ENCODE measurements at places on chromosomes 4 and X.
A peak's percentile ranks its signal among the peaks of the same experiment; 100 is the strongest.

GRCh38 chrX:43269201-43269600 lies 386.9 kb upstream of the MAOA start:
- no peak for DNase-seq

DNA sequence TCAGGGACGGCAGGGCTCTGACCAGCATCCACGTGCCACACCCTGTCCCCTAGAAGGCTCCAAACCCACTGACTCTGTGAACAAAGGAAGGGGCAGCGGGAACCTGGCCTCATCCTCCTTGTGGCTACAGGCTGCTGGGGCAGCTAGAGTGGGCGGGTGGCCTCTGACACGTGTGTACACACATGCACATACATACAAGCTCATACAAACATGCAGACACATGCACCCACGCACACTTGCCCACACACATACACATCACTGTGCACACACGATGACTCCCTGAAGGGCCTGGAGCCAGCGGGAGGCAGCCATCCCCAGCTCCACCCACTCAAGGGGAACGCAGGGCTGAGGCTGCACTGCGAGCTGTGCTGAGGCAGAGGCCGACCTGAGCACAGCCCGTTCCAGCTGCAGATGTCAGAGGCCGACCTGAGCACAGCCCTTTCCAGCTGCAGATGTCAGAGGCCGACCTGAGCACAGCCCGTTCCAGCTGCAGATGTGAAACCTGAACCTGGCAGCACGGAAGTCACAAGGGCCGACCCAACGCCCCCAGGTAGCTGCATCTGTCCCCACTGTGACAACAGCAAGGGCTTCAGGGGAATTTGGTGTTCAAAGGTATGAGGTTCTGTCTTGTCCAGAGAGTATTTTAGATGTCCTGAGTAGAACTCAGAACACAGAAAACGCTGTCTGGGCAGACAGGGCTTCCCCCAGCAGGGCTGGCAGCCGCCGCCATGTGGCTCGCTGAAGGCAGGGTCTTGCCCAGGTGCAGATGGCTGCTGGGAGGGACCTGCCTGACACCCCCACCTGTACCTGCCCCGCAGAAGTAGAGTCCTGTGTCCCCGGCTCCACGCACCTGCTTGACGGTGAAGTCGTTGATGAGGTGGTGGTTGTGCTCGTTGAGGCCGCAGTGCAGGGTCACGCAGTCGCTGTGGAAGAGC lies 33.5 kb downstream of the CTBP1 start:
- DNase-seq: no peak

DNA sequence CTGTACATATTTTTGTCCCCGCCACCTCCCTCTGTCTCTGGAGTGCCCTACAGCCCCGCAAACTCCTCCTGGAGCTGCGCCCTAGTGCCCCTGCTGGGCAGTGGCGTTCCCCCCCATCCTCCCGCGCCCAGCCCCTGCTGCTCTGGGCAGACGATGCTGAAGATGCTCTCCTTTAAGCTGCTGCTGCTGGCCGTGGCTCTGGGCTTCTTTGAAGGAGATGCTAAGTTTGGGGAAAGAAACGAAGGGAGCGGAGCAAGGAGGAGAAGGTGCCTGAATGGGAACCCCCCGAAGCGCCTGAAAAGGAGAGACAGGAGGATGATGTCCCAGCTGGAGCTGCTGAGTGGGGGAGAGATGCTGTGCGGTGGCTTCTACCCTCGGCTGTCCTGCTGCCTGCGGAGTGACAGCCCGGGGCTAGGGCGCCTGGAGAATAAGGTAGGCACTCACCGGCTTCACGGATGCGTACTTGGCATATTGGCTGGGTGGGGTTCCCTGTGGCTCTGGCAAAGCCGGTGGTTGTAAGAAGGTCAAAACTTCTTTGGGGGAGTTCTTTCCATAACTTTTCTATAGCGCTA lies 653 bp downstream of the HHIP start:
- DNase-seq: peak; percentile 35

DNA sequence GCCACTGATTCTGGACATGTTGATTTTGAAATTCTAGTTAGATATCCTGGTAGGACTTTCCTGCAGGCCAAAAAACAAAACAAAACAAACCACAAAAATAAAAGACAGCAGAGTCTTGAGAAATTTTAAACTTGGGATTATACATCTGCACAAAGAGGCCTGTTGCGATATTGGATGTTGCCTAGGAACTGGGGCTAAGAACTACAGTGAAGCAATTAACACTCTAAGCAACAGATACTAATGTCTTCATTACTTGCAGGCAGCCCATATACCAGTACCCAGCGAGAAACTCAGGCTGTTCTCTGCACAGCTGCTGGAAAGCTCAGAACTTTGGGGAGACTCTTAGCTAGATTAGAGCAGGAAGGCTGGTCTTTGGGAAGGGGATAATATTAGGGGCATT lies 69.1 kb upstream of the SCOC start:
- DNase-seq: no peak

DNA sequence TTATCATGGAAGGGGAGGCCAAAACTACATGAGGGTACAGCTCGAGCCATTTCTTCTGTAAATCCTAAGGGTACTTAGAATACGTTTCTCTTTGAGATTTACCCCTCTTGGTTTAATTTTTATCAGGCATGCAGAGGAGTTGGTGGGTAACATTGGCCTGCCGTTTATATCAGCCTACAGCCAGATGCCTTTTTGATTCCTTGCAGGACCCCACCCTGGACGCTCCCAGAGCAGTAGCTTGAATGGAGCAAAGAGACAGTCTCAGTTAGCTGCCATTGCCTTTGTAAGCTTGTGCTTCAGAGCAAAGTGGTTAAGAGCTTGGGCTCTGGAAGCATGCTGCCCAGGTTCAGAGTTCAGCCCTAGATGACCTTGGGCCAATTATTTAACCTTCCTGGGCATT lies 9.0 kb downstream of the DOCK11 start:
- no peak for DNase-seq

GRCh38 chrX:82534086-82534597 lies 973.9 kb upstream of the POU3F4 start:
- no peak for DNase-seq

- DNase-seq: no peak
Measured at GRCh38 chr4:175671491-175671934, 140.6 kb downstream of the GPM6A start.

DNA sequence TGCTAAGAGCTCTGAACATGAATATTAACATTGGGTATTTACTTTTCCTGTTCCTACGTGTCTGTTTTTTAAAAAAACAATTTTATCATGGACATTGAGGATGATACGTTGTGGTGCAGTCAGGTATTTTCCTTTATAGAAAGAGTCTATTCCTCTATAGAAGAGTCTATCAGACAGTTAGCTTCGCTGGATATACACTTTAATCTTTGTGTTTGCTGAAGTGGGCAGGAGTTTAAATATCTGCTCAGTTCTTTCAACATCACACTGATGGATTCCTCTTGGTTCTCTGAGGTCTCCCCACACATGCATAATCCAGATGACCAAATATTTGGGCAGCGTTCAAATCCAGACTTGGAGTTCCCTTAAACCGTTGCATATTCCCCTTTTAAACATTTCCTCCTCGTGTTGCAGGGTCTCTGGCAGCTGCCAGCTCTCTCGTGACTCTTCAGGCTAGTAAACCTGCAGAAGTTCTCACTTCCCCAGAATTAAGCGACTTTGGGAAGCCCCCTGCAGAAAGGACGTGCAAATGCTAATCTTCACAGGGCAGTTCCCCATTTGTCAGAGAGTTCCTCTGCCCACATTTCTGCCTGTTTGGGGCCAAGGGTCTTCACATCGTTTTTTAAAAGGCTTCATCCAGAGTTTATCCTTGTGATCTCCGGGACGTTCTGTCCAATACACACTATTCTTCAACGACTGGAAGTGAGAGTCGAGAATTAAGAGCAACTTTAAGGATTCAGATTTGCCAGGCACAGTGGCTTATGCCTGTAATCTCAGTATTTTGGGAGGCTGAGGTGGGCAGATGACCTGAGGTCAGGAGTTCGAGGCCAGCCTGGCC lies 20.5 kb upstream of the DHRSX start:
- DNase-seq: no peak

- no peak for DNase-seq
Measured at GRCh38 chr4:86497980-86498862, 95.9 kb upstream of the PTPN13 start.

DNA sequence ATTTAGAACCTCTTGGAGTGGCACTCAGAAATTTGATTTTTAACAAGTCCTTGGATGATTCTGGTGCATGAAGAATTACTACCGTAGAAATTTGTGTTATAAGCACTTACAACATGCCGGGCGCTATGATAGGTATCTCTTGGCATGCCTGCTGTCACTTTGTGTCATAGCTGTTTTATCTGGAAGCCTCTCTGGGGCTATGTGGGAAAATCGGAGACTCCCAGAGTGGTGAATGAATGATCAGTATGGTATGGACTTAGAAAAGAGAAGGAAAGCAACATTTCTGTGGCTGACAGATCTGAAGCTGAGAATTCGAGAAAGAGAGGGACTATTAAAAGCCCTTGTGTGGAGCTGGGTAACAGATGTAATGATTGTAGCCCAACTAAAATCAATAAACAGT lies 177.4 kb upstream of the MAMLD1 start:
- no peak for DNase-seq

- DNase-seq: no peak
Measured at GRCh38 chr4:38243388-38244053, 283.3 kb downstream of the PTTG2 start.

DNA sequence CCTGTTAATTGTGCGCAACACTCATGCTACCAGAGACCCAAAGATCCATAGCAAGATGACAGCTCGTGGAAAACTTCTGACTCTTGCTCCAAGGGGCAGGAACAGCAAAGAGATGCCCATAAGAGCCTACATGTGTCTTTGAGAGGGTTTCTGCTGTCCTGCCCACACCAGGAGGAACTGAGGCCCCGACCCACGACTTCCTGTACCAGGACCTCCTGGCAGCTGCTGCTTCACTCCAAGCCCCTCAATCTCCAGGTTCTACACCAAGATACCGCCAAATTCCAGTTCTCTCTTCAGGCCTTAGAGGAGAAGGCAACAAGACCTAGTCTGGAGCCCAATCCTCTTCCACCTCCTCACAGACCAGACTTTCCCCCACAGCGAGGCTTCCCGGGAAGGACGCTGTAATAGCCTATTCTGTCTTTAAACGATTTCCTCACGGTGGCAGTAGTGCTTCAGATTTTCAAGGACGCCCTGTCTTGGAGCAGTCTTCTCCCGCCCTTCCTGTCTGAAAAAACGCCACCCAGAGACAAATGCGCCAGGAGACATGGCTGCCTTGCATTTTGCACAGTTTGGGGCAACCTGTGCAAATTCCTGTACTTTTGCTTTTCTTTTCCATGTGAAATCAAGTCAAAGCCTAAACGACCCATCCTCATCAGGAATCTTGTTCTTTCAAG lies 230.2 kb upstream of the STK26 start:
- no peak for DNase-seq

- no peak for DNase-seq
Measured at GRCh38 chr4:54556587-54556986, 101.2 kb upstream of the KIT start.

DNA sequence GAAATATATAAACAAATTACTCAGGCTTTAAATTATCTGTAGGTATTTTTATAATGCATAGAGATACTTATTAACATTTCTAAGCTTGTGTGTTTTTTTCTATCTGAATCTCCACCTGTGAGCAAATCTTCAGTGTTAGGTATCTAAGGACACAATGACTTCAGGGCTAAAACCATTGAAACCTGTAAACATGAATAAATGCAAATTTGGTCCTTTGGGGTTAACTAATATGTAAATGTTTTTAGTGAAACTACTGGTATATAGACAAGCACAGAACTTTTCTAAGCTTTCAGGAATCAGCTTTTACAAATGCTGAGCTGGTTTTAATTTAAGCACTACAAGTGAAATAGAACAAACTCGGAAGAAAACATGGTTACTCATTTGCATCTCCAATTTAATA lies 147.9 kb downstream of the FBXO8 start:
- no peak for DNase-seq

DNA sequence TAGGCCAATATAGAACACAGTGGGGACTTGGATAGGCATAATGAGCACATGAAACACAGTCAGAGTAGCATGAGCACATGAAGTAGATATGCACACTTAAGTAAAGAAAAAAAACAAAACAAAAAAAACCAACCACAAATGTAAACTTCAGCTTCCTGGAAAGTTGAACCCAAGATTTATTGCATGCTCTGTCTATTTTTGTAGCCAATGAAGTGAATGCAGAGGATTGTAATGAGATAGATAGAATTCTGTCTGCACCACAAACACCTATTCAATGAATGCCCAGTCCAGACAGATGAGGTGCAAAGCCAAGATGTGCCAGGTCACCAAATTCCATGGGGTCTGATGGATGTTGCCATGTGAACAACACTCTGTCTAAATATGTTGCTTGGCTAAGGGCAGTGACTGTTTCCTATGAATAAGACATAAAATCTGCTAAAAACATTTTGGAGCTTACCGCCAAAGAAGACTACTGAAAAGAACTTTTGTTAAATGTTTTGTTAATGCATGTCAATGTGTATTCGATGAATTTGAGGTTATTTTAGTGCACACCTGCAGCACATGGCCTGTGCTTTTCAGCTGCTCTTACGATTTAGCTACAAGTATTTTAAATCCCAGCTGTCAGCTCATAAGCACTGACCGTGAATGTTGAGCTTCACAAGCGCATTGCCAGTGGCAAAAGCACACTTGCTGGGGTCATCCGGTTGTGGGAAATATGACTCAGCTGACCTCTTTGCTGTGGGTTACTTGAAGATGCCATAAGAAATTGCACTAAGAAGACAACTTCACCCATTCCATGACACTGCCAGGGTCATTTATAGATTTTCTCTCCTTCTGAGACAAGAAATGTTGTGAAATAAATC lies 374.8 kb upstream of the GNPDA2 start:
- DNase-seq: no peak

DNA sequence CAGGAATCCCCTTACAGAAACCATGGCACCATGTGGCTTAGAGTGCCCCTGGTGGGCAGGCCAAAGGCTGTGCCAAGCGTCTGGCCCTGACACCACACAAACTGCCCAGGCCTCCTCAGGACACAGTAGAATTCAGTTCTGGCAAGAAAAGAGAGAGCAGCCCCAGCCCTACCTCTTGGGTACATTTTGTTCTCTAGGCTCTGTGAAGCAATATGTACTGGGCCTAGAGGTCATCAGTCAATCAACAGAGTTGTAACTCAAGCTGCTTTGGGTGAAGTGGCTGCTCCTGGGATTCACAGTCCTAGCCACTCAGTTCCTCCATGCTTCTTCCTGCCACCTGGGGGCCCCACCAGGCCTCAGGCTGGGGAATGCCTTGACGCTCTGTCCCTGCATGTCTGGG lies 158.1 kb upstream of the MAMLD1 start:
- DNase-seq: no peak

DNA sequence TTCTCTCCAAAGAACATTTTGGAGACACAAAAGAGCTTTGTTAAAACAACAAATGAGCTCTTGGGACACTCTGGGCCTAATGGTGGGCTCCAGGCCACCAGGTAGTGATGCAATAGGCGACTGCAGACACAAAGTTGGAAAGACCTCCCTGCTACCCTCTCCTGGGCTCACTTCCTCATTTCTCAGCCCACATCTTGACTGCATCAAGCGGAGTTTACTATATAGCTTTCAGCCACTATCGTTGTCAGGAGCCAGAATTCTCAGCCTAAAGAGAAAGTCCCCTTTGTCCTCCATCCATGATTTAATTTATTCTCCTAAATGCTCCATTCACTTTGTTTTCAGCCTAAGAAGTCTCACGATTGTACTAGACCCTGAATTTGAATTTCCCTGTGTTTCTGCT lies 114.9 kb downstream of the EFHC2 start:
- DNase-seq: no peak

- DNase-seq: no peak
Measured at GRCh38 chr4:138696771-138697170, 318.8 kb upstream of the NOCT start.

GRCh38 chr4:151325949-151326246 lies 493 bp upstream of the SH3D19 start:
- no peak for DNase-seq

Measured in activated CD4-positive, alpha-beta T cell treated with anti-CD3 and anti-CD28 coated beads for 36 hours (primary cell).